ENCODE measurements at places on chromosomes 2 and 18.

- no peak for DNase-seq
These were observed 35.6 kb downstream of the OTOF start for GRCh38 chr2:26442301-26442700.

- DNase-seq, result no peak
These were observed 64.2 kb upstream of the THOC1 start for GRCh38 chr18:332007-332406.

GRCh38 chr2:128299628-128300027 lies 19.0 kb downstream of the HS6ST1 start:
- no peak for DNase-seq

DNA sequence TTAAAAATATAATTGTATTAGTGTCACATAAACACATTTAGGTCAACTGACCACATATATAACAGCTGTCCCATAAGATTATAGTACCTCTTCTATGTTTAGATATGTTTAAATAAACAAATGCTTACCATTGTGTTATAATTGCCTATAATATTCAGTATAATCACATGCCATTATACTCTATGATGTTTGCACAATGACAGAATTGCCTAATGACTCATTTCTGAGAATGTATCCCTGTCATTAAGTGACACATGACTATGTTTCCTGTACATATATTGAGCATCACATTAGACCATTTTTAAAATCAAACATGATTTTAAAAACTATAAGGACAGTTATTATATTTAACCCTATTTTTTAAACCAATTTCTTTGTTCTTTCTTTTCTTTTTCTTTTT lies 89.8 kb downstream of the HS6ST1 start:
- DNase-seq, result no peak

DNA sequence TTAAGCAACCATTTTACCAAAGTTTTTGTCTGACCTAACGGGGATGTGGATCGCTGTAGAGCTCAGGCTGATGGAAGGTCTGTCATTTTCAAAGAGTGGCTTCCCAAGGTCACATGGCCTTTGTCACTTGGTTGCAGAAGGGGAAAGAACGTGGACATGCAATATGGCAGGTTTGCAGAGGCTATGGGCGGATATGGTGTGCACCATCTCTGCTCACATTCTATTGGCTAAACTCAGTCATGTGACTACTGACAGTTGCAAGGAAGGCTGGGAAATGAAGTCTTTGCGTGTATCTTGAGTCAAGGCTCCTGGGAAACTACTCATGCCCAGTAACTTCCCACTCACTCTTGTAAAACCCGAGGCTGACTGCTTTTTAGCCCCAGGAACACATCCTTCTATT lies 96.8 kb downstream of the ST6GAL2 start:
- DNase-seq, result peak; percentile 79

GRCh38 chr18:37524498-37525261 lies 40.9 kb downstream of the CELF4 start:
- DNase-seq, result no peak

DNA sequence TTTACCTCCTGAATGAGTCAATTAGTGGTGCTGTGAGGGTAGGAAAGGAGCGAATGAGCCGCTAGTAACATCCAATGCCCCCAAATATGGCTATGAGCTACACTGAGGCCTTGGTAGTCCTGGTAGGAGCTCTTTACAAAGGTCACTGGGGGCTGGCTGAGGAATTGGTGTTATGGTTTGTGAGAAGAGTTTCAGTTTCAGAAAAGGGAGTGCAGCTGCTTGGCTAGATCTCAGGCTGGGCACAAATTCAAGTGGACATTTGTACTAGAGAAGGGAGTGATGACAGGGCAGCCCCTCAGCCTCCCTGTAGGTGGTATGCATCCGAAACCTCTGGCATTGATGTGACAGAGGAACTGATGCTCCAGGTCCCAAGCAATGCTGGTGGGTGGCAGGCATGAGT lies 13.9 kb upstream of the PAIP2B start:
- no peak for DNase-seq

- DNase-seq, result no peak
These were observed 213.2 kb downstream of the KCNJ3 start for GRCh38 chr2:154911729-154912128.

DNA sequence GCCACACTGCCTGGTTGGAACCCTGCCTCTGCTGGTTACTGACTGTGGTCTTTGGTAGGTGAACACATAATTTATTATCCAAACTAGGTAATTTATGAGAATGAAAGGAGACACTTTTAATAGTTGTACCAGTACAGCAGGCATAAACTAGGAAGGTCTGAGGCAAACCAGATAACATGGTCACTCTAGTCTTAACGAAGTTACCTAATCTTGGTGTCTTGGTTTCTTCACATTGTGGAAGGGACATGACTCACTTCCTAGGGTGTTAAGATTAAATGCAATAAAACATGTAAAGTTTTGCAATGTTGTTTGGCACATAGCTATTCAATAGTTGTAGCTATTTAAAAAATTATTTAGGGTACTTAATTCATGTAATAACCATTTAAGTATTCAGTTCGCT lies 23.3 kb downstream of the SPTBN1 start:
- DNase-seq, result no peak

GRCh38 chr2:233400961-233401360 lies 46.7 kb downstream of the DGKD start:
- no peak for DNase-seq

GRCh38 chr2:42917425-42917927 lies 125.1 kb upstream of the HAAO start:
- DNase-seq, result no peak

GRCh38 chr2:234885118-234885517 lies 66.7 kb upstream of the SH3BP4 start:
- no peak for DNase-seq

DNA sequence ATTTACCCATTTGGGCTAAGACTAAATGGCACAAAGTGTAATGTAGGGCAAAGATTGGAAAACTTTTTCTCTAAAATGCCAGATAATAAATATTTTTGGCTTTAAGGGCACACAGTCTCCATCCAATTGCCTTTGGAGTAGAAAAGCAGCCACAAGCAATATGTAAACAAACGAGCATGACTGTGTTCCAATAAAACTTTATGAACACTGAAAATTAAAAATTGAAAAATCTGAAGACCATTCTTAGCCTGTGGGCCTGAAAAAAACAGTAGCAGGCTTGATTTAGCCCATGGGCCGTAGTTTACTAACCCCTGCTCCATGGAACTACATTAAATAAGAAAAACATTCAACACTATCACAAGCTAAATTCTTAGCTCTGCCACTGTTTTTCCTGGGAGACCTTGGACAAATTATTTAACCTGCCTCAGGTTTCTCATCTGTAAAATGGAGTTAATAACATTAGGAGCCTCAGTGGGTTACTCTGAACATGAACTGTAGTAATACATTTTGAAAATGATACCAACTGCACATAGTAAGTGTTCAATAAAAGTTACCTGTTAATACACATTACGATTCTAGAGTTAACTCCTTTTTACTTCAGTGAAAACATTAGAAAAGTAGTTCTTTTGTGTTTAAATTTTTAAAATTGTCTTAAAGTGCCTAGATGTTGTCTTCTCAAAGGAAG lies 1.3 kb downstream of the IFIH1 start:
- DNase-seq, result no peak

GRCh38 chr2:166727095-166727494 lies 161.2 kb upstream of the XIRP2 start:
- DNase-seq, result no peak

DNA sequence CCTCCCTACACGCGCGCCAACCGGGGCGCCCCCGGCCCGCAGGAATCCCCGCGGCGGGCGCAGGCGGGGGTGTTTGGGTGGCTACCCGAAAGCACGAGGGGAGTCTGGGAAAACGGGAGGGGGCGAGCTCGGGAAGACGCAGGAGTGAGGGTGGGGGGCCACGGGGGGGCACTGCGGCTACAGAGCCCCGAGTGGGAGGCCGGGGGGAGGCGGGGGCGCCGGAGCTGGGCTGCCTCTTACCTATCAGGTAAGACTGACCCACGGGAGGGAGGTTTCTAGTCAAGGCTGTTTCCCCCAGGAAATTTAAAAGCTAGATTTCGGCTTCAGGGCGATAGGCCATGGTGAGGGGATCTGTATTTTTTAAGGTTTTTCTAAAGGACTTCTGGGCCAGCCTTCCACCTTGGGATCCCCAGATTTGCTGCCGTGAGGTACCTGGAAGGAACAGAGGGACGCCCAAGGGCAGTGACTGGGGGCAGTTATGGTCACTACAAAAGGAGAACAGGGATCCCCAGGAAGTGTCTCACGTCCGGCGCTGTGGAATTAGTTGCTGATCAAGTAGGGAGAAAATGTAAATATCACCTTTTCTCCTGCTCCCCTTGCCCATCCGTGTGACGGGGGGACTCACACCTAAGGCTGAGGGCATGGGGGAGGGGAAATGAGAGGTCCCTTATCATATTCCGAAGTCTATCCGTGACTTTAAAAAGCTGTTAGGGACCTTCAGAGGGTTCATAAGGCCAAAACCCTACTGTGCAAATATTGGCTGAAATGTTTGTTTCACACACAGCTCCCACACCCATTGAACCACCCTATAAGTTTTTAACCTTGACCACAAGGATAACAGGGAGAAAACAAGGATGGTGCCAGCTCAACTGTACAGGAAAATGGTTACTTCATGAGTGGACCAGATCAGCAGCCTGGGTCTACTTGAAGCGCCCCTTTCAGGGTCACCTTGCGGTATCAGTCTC lies 638 bp upstream of the IRS1 start:
- no peak for DNase-seq

GRCh38 chr2:208531361-208531760 lies 124.8 kb downstream of the PTH2R start:
- no peak for DNase-seq

- DNase-seq, result peak; percentile 66
These were observed 995 bp upstream of the RTN4 start for GRCh38 chr2:55051026-55051866.

GRCh38 chr2:105487142-105488069 lies 88.6 kb upstream of the FHL2 start:
- DNase-seq, result no peak

GRCh38 chr2:236830926-236831325 lies 254.8 kb upstream of the COPS8 start:
- no peak for DNase-seq

DNA sequence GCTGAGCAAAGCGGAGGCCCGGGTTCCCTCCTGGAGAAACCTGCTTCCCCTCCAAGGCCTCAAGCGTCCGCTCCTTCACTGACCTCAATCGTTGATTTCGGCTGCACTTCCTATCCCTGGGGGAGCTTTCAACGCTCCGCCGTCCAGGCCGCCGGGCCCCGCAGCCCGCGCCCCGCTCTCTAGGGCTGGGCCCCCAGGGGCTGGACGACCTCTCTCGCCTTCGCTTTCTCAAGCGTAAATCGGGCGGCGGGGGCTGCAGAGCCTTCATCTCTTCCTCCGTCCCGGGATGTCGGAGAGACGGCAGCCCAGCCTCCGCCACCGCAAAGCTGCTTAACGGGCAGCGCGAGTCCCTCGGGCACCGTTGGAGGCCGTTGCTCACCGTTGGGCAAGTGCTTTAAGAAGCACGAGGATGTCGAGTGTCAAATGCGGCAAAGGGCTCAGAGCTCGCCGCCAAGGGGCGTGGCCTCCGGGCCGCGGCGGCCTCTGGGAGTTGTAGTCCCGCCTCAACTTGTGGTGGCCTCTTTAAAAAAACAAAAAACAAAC lies 8.5 kb downstream of the HES6 start:
- DNase-seq, result no peak

DNA sequence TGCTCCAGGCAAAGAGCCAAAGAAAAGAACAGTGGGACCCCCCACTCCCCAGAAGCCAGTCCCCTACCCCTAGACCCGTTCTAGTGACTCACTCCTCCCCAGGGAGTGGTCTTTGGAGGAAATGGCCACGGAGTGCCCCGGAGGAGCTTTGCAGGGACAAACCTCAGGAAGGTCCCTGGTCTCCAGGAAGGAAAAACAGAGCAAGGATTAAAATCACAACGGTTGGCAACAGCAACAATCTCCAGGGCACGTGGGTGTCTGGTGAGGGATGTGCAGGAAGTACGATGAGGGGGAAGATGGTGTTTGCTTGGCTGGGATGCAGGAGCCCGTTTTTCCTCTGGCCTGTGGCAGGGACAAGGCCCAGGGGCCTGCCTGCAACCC lies 135.0 kb downstream of the SMAD2 start:
- no peak for DNase-seq

GRCh38 chr18:56807901-56808300 lies 156.7 kb downstream of the WDR7 start:
- no peak for DNase-seq

DNA sequence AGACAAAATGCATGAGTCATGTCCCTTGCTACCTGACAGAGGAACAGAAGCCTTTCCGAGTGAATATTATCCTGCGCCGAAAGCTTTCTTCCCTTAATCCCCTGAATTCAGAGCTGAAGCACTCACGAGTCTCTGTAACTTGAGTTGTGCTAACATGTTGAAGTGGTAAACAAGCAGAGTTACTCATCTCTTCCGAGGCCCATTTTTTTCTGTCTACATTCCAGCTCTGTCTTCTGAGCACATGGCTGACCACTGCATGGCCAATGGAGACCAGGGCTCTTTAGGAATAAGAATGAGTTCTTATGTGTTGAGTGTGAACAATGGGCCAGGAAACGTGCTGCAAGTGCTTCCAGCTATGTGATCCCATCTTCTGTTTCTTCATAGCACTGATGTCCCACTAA lies 73.1 kb upstream of the PID1 start:
- no peak for DNase-seq

GRCh38 chr18:40555914-40556313 lies 1399.1 kb upstream of the PIK3C3 start:
- no peak for DNase-seq

DNA sequence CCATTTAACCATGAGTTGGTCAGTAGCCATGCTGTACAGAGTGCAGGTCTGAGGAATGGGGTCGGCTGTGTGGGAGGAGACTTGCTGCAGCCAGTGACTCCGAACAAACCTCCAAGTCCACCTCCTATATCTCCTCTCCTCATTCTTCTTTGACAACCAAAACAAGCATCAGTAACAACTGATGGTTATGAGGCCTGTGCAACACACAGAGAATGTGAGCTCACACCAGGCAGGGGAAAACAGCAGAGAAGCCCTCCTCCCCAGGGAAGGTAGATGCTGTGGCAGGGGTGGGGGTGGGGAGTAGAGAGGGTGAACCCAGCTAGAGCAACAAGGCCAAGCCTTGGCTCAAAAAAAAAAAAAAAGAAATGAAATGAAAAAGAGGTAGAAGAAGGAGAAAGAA lies 12.3 kb upstream of the CNGA3 start:
- no peak for DNase-seq
